Renal cortex interstitium (tissue), 15 donors: ENCODE measurements at places on chromosomes 3 and 15.

GRCh38 chr3:101825904-101826445 lies 23.3 kb upstream of the NFKBIZ start:
- DNase-seq: no peak

DNA sequence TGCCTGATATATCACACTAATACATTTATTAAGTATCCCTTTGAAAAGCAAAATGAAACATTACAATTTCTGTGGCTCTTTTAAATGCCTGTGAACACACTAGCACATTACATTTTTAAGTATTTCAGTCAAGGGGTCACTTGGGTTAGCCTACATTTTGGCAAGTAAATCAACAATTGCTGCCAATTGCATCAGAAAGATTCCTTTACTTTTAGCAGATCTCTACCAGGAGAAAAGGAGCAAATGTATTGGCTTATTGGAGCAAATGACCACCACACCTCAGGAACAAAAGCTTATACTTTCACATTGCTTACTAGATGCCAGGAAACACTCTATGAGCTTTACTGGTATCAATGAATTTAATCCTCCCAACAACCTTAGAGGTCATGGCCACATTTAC lies 947.1 kb downstream of the FHIT start:
- no peak for DNase-seq

DNA sequence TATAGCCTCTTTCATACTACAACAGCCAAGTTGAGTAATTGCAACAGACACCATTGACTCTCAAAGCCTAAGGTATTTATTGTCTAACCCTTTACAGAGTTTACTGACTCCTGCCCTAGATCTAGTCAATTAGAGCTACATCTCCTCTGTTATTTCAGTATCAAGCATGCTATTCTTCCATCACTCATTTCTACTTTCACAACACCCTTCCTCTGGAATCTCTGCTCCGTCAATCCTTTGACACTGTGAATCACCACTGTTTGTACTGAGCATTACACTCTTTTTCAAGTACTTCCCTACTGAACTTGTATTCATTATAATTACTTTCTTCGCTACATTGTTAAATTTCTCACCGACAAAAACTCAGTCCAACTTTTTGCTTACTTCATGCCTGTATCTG lies 121.8 kb downstream of the ZNF609 start:
- DNase-seq: no peak

GRCh38 chr3:179373938-179374337 lies 26.4 kb downstream of the MFN1 start:
- DNase-seq: no peak

- no peak for DNase-seq
These were observed 57.1 kb downstream of the TP63 start for GRCh38 chr3:189688262-189688661.

GRCh38 chr3:58116985-58117384 lies 93.8 kb downstream of the DNASE1L3 start:
- no peak for DNase-seq

GRCh38 chr3:38110314-38111050 lies 26.4 kb downstream of the ACAA1 start:
- no peak for DNase-seq

GRCh38 chr3:177429771-177430170 lies 232.5 kb upstream of the TBL1XR1 start:
- DNase-seq: no peak

- DNase-seq: no peak
These were observed 1517.1 kb downstream of the SI start for GRCh38 chr3:163561151-163561550.

DNA sequence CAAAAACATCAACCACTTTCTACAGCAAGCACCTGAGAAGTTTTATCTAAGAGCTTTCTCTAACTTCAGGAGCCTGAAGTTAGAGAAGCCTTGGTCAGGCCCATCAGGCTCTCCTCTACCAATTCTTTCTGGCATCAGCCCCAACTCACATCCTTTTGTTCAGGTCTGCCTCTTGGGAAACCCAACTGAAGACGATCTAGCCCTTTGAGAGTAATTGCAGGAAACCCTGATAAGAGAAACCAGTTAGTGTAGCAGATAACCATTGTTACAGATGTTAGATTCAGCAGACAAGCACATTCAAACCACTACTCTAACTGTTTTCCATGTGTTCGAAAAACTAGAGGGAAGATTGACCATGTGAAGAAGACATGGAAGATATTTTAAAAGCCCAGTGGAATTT lies 27.0 kb upstream of the DYNC1LI1 start:
- no peak for DNase-seq

DNA sequence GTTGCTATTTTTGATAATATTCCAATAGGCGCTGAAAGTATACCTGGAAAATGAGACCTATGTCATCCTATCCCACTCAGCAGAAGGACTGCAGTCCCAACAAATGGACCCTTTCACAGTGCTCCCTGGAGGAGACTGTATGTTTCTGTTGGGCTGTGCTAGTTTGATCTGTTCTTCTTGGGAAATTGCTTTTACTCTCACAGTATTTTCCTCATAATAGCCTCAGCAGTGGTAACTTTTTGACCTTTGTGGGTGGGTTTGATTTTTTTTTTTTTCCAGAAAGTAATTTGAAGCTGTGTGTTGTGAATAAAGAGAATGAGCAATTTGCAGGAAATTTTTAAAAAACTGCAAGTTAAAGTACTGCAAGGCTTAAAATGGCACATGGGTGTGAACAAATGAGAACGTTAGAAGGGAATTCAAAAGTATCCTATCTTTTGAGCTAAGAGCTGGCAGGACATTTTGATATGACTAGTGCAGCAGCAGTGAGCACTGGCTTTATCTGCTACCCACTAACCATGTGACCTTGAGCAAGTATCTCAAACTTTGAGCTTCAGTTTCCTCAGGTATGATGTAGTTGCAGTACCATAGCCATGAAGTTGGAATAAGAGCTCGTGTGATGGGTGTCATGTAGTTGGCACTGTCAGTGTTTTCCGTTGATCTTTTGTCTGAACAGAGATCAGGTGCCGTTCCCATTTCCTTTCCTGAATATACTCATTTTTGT lies 118.4 kb downstream of the ATG7 start:
- no peak for DNase-seq

- DNase-seq: no peak
These were observed 46.4 kb downstream of the EHHADH start for GRCh38 chr3:185207481-185207880.

DNA sequence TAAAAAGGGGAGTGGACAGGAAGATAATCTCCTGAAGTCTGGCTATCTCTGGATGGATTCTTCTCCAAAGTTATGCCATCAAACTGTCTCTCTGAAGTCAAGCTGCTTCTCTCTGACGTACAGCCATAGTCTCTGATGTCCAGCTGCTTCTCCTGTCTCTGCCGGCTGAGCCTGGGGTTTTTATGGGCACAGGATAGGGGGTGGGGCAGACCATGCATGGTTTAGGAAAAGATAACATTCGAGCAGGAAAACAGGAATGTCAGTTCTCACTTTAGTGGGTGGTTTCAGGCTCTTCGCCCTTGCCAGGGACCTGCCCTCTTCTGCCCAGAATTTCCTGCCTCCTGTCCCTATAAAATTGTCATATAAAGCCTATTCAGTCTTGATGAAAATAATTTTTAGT lies 110.9 kb upstream of the ROBO1 start:
- DNase-seq: no peak
